ENCODE measurements at places on chromosomes 16 and 17.

DNA sequence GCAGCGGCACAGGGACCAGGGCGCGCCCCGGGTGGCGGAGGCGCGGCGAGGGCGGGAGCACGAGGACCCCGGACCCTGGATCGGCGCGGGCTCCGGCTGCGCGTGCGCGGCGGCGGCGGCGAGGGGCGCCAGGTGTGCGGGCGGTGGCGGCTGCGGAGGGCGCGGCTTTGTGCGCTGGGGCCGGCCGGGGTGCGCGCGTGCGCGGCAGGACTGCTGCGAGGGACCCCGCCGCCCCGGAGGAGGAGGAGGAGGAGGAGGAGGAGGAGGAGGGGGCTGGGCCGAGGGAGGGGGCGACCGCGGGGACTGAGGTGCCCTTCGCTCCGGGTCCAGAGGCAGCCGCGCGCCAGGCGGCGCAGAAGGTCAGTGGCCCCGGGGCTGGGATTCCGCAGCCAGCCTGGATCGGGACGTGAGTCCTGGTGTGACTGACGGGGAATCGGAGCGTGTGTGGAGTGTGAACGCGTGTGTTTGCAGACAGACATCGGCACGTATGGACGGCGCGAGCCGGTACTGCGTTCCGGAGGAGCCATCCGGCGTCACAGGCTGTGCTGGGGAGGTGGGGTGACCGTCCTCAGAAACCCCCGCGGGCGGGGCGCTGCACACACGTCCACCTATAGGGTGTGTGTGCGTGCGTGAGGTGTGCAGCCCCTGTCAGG, 19.5 kb upstream of the RAP1GAP2 start:
- peak; percentile 42 for DNase-seq

GRCh38 chr16:26599785-26600104, 467.0 kb upstream of the C16orf82 start:
- no peak for DNase-seq

- DNase-seq, result no peak
Observed at GRCh38 chr17:69539781-69540319, 125.4 kb downstream of the MAP2K6 start.

DNA sequence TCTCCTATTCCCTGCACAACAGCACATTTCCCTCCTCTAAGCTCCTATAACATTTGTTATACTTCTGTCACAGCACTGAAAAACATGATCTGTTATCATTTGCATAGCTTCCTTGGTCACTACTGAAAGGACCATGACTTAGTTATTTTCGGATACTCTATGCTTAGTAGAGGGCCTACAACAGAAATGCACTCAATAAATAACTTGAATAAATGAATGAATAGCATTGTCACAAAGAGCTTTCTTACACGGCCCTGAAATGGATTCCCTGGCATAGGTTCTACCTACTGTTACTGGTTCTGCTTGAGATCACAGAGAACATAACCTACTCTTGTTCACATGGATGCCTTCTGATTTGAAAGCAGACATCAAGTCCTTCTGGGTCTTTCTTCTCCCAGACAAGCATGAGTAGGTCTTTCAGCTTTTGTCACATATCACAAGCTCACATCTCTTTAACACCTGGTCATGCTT, 41.6 kb downstream of the MYO1D start:
- DNase-seq, result no peak

- peak; percentile 61 for DNase-seq
Observed at GRCh38 chr17:8056232-8056975, 17.5 kb downstream of the ALOX15B start.

DNA sequence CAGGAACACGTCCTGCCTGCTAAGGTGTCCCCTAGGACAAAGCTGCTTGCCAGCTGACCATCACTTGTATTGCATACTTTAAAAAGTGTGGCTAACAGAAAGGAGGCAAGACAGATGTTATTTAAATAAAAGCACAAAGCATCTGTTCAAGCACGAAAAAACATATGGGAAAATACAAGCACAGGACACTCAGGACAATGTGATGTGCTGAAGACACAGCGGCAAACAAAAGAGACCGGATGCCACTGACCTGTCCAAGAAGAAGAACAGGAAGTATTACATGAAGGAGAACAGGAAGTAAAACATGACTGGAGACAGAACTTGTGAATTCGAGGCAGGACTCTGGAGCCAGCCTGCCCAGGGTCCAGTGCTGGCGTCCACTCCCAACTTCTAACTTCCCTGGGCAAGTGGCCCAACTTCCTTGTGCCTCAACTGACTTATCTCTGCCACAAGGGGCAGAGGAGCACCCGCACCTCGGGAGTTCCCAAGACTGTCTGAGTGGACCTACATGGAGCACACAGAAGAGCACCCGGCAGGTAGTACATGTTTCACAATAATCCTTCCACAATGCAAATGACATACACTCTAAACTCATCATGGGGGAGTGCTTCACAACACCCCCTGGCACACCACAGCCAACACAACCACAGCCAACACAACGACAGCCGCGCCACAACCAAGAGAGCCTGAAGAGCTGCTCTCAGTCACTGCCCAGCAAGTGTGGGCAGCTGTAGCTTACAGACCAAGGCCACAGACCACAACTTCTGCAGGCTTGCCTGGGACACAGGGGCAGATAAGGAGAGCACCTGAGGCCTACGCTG, 36.6 kb downstream of the ANKRD11 start:
- no peak for DNase-seq

- DNase-seq, result no peak
Observed at GRCh38 chr17:67571478-67571877, 146.3 kb upstream of the NOL11 start.

GRCh38 chr16:87496447-87496801, 3.6 kb upstream of the ZCCHC14 start:
- no peak for DNase-seq

GRCh38 chr17:41413353-41413957, 10.9 kb downstream of the KRT37 start:
- DNase-seq, result no peak

DNA sequence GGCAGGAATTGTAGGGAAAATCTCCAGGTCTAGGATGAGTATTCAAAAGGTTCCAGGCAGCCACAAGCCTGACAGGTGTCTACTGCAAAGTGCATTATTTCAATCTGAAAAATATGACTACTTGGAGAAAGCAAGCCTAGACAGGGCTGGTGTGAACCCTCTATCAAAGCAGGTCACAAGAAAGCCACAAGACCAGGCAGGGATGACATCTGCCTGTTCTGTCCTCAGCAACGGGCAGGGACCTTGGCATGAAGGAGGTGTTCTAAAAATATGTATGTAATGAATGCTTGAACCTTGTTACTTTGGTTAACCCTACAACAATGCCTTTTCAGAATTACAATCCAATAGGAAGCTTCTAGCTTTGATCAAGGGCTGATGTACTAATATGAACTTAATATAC, 1.2 kb upstream of the COX6A2 start:
- DNase-seq, result no peak

DNA sequence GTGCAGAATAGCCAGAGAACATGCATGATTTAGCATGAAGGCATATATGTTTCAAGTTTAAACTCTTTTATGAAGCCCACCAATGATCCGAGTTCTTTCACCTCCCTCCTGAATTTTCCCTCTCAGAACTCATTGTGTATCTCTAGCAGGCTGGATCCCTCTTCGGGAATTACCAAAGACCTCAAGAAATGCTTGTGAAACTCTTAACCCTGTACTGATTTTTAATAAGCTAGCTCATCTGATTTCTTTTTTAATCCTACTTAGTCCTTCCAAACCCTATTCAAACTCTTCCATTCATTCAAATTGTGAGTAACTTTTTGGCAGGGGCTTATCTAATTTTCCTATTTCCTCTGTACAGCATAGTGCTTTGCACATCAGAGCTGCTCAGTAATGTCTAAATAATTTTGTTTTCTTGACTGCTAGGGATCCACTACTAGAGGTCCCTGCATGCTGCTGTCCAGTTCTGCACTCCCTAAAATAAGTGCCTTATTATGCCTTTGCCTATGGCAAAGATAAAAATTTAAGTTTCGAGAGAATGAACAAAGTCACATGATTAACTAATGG, 723.8 kb downstream of the CDH11 start:
- DNase-seq, result no peak

DNA sequence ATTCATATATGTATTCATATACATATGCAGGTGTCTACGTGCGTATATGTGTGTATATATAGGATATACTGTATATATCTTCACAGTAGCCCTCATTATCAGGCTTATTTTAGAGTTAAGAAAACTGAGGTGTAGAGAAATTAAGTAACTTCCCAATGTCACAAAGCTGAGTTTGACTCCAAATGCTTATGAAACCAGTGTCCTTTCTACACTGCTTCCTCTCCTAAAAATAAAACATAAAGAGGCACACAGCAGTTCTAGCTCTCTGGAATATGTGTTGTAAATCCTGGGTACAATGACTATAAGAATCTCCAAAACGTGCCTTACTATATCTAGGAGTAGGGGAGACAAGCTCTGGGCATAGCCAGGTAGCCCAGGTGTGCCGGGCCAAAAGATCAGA, 40.0 kb upstream of the CCL1 start:
- DNase-seq, result no peak

DNA sequence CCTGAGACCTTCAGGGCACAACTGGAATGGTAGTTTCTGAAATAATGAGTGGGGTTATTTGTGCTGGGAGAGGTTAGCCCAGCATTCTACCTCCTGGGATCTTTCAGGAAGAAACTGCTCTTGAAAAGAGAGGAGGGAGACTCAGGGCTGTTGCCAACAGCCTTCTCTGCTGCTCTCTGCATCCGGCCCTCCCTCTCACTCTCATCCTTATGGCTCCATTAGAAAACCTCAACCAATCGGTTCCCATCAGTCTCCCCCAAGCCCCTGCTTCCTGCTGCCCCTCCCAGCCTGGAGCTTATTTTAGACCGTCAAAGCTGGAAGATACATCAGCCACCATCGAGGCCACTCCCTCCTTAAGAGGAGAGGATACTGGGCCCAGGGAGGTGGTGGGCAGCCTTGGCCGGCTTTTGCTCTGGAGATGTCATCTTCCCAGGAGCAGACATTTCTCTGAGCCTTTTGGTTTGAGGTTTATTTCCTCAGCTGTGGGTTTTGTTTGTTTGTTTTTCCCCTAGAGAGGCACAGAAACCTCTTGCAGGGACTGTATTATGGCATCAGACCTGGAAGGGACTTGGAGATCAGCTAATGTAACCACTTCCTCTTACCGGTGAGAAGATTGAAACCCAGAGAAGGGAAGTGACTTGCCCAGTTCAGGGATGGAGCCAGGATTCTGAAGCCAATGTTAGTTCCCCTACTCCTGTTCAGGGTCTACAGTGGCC, 2.7 kb downstream of the MPRIP start:
- no peak for DNase-seq

DNA sequence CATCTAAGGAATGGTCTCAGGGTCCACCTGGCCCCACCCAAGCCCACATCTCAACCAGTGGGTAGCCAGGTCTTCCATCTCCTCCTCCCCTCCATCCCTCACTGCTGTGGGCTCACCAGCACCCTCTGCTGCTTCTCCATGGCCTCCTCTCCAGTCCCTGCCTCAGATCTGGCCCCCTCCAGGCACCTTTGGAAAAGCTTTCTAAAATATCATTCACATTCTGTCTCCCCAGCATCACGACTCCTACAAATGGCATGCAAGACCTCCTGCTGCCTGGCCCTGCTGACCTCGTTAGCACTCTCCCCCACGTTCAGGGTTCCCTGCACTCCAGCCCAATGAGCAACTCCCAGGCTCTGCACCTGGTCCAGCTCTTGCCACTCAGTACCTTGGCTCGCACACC, 13.7 kb downstream of the GLP2R start:
- DNase-seq, result no peak

DNA sequence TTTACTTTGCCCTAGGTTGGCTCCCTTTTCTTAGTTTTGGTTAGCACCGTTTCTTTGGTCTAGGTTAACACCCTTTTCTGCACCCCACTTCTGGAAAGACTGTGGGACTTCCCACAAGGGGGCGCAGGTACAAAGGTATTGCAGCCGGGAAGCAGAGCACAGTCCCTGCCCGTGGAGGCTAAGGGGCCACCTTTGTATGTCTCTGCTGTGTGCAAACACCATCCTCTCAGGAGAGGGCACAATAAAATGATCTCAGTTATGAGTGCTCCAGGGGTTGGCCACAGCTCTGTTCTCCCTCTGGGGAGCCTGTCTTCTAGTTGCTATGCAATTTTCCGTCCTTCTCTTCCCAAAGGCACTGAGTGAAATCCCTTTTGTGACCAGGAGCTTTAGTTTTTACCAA, 28.4 kb upstream of the TMC5 start:
- DNase-seq, result peak; percentile 55

DNA sequence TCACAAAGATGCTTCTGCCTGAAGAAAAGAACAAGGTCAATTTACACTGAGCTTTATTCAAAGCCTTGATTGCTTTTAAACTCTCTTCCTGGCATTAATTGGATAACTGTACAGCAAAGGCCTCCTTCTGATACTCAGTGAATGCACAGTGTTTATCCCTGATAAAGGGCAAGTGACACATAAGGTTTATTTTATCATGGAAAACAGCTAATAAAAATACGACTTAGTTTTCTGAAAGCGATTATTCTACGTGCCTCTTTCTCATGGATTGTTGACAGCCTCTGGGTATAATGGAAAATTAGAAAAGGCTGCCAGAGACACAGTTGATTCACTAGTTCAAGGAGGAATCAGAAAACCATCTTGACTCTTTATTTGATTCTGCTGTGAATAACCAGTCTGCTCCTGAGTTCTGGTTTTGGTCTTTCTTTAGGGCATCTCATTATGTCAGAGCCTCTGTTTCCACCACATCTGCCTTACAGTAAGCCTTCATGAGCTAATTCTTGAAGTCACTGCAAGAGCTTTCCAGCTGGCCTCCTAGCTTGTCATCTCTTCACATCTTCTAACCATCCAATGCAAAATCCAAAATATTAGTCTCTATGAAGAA, 212.9 kb downstream of the CNTNAP4 start:
- no peak for DNase-seq

DNA sequence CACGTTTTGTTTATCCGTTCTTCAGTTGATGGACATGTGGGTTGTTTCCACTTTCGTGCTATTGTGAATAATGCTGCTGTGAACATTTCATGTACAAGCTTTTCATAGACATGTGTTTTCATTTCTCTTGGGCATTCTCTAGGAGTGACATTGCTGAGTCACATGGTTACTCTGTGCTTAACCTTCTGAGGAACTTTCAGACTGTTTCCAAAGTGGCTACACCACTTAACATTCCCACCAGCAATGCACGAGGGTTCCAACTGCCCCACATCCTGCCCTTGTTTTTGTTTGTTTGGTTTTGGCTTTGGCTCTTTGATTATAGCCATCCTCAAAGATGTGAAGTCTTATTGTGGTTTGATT, 14.2 kb upstream of the PEMT start:
- no peak for DNase-seq

GRCh38 chr16:10951026-10951425, 6.7 kb downstream of the CLEC16A start:
- no peak for DNase-seq

- no peak for DNase-seq
Observed at GRCh38 chr17:5473906-5474305, 5.1 kb upstream of the DHX33 start.

Data from HuH-7 (cell line).